ENCODE measurements at places on chromosomes 7 and 10.

DNA sequence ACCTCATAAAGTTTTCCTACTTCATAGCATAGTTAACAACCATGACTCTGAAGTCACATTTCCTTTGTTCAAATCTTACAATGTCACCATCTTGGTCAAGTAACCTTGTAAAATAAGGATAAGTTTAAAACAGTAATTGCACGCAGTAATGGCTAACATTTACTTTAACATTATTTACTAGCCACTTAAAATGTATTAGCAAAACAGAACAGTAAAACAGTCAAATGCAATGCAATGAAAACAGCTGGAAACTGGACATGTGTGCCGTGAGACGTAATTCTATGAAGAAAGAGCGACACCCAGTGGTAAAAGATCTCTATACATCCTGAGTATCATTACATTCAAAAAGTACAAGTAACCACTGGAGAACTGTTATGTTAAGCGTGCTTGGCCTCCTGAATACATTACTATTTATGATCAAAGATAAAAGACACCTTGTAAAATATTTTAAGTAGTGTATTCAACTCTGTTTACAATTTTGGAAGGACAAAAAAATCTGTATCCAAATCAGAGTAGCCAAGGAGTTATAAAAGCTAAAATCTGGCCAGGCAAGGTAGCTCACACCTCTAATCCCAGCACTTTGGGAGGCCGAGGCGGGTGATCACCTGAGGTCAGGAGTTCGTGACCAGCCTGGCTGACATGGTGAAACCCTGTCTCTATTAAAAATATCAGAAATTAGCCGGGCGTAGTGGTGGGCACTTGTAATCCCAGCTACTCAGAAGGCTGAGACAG is 27.2 kb downstream of the ATE1 start:
- peak; percentile 82 for DNase-seq

GRCh38 chr10:19628767-19629560 is 187.3 kb upstream of the PLXDC2 start:
- no peak for DNase-seq

GRCh38 chr7:41205600-41205999 is 497.3 kb downstream of the INHBA start:
- DNase-seq = no peak

DNA sequence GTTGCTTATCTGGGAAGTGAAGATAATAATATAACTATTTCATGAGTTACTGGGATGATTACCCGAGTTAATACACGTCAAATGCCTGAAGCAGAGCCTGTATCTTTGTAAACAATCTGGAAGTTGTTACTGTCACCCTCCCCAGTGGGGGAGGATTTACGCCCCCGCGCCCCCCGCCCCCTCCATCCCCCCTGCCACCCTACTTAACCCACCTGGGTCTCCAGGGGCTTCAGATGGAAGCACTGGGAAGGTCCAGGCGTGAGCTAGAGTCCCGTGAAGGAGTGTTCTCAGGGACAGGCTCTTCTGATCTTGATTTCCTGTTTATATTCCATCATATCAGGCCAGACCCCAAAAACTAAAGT is 691 bp upstream of the PPA1 start:
- DNase-seq = no peak

- no peak for DNase-seq
Measured at GRCh38 chr7:92997152-92997551, 120.6 kb downstream of the SAMD9 start.

DNA sequence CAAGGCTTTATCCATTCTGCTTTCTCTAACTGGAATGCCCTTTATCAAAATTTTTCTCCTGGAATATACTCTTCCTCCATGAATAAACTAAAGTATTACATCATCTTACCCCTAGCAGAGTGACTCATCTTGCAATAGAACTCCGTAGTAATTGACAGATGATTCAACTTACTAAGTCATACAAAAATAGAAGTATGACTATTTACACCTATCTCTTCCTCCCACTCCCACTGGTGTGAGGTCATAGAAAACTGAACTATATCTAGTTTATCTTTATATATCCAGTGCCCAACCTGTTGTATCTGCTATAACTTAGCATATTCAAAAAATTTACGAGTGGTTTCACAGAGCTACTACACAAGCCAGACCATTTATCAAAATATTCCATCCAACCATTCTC is 26.1 kb downstream of the ABCB1 start:
- DNase-seq = peak; percentile 9

GRCh38 chr7:51455948-51456347 is 139.3 kb upstream of the COBL start:
- no peak for DNase-seq

GRCh38 chr7:138934367-138934766 is 46.8 kb downstream of the KIAA1549 start:
- no peak for DNase-seq

DNA sequence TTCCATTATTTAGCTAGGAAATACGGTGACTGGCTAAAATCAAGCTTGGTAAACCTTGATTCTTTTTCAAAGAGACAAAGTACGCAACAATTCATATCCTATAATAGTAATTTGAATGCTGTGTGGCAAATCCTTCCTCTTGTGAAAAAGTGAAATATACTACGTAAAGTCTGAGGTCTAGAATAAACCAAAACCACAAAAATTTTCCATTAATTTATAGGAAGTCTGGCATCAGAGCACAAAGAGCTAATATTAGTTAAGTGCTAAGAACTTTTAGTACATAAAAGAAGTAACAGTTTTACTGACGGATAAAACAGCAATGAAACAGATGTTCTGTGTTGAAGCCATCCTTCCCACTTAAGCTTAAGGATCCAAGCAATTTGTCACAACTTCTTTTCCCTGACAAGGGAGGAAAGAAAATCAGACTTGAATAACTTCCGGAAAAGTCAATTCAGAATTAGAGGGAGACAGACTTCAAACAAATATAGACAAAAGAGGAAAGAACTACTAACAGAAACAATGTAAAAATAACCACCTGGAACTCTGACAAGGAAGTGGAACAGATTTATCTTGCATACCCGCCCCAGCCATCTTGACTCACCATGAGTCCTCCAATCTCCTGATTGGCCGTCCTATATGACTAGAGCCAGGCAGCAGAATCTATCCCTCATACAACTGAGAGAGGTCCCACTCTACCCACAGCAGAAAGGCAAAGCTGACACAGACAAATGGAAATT is 34.6 kb downstream of the RHEB start:
- peak; percentile 87 for DNase-seq

DNA sequence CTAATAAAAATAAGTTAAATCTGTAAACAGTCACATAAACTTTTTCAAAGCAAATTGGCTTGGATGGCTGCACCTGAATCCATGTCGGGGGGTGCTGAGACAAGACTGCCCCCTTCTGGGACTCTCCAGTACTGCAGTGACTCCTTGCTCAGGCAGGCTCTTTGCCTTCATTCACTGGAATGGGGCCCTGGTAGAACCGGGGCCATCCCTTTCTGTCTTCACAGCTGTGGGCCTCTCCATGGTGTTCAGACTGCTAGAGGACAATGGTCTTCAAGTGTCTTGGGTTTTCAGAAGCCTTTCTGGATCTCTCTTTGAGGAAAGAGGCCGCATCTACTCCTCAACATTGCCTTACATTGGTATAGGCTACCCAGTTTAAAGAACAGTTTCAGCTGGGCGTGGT is 16.1 kb upstream of the IMPDH1 start:
- DNase-seq = peak; percentile 68

GRCh38 chr7:148687555-148687954 is 11.1 kb upstream of the CUL1 start:
- DNase-seq = peak; percentile 66

Measured in fibroblast of the aortic adventitia (primary cell).